Cortex of kidney (tissue), 1 donor: ENCODE measurements at places on chromosomes 1 and 21.

- DNase-seq = no peak
Observed at GRCh38 chr1:39272027-39272797, 67.7 kb downstream of the MACF1 start.

- no peak for DNase-seq
Observed at GRCh38 chr1:185155600-185156287, 1.0 kb downstream of the TRMT1L start.

GRCh38 chr1:227939791-227940771 is 7.7 kb downstream of the WNT9A start:
- no peak for DNase-seq

DNA sequence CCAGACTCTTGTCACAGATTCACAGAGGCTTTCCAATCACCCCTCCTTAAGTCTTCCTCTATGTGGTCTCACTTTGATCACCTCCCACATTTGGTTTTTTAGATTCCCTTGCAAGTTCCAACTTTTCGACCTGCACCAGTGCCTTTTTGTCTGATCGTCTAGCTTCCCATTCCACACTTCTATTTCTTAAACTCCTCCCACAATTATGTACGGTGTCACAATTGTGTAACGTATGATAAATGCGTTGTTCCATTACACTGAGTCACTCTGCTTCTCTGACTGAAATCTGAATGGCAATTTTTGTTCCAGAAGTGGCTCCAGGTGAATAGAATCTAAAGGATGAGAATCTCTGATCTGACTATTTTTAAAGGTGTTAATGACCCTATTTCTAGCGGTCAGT is 320.1 kb downstream of the LMX1A start:
- DNase-seq = no peak

DNA sequence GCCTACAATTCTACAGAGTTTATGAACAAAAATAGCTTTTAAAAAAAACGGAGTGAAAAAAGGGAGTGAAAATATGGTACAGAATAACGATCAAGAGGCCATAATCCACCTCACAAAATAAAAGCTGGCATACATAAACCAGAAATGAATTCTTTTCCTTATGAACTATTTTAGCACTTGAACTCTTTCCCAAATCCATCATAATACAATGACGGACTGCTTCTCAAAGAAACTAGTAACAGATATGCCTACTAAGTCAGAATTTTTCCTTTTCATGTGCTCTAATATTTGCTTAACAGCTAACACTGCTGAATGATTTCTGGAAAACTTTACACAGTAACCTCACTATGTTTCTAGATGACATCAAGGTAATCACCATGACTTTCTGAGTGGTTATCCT is 144.0 kb downstream of the EIF4G3 start:
- no peak for DNase-seq

GRCh38 chr1:225554216-225554812 is 98.6 kb downstream of the ENAH start:
- no peak for DNase-seq

DNA sequence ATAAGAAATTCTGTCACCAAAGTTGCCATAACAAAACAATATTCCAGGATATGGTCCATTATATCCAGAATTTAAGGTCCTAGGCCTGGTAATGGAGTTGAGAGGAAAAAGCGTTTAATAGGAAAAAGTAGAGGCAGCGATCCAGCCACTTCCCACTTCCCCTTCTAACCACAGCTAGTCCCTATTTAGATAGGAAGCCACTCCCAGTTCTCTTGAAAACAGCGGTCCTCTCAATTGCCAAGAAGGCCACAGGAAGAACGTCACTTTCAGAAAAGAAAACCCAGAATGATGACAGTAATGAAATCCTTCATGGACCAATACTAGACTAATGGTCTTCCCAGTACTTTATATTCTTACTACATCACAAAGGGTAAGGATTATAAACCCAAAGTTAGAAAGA is 38.6 kb downstream of the ABL2 start:
- no peak for DNase-seq

- DNase-seq = no peak
Observed at GRCh38 chr1:18875107-18875795, 15.8 kb upstream of the TAS1R2 start.

GRCh38 chr1:36339215-36339614 is 15.8 kb upstream of the EVA1B start:
- no peak for DNase-seq

- DNase-seq = no peak
Observed at GRCh38 chr1:32276032-32276782, 15.7 kb upstream of the HDAC1 start.

DNA sequence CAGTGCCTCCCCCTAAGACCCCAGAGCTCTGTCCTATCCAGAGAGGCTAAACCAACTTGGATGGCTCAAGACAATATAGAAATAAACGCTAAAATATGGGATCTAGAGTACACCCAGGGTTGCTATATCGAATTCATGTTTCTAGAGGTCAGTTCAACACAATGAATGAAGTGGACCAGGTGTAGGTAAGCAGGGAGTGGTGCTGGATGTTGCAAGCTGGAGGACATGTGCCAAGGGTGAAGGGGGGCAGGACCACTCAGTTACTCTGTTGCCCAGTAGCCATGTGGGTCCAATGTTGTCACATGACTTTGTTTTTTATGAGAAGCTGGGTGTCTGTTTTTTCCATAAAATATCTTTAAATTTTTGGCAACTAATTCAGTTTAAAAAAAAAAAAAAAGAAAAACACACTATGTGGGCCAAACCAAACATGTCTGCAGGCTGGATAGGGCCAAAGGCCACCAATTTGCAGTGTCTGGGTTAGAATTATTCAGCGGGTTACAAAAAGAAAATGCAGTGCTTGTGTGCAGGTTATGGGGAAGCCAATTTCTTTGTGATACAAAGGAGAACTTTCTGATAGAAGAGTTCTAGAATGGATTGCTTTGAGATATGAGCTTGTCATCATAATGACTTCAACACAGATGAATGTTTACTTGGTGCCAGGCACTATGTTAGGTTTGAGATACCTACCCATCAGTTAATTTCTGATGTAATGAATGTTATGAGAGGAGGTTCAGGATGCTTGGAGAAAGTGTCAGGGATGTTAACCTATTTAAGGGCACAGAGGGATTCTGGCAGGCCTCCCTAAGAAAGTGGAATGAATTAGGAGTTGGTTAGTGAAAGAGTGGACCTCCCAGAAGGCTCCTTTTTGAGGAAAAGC is 8.9 kb downstream of the CACHD1 start:
- no peak for DNase-seq

DNA sequence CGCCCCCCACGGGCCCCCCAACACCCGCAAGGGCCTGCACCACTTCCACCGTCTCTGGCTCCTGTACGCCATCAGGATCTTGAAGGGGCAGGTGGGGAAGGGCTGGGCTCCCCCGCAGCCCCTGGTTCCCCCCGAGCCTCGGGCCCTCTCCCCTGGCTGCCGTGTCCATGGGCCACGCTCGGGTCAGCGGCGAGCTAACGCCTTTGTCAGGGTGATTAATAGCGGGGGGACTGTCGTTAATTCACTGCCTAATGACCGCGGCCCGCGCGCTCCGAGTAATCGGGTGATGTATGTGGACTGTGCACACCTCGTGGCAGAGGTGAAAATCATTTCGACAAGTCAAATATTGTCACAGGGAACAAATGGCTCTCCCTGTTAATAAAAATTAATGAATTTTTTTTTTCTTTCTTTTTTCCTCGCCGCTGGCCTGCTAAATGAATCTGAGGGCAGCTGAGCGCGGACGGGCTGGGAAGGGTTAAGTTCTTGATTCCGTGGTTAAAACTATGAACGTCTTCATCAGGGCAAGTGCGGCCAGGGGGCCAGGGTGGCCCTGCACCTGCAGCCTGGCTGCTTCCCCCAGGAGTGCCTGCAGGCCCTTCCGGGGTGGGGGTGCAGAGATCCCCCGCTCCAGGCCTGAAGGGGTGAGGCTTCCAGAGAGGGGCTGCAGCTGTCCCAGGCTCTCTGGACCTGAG is 100.8 kb downstream of the PRDM16 start:
- DNase-seq = no peak

DNA sequence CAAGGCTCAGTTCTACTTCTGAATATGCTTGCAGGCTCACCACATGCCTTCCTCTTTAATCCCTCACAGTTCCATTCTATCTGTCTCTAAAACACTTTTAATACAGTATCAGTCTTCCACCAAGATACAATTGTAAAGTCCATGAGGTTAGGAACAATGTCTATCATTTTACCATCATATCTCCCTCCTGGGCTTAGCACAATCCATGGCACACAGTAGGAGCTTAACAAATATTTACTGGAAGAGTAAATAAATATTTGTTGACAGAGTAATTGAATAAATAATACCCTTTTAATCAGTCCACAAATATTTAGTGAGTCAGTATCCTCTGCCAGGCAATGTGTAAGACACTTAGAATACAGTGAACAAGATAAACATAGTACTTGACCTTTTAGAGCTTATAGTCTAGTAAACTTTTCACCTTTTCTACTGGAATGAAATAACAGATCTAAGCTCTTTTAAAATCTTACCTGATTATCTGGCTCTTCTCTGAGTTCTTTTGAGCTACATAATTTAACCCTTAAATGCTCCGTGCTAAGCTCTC is 12.7 kb upstream of the GADD45A start:
- DNase-seq = no peak

DNA sequence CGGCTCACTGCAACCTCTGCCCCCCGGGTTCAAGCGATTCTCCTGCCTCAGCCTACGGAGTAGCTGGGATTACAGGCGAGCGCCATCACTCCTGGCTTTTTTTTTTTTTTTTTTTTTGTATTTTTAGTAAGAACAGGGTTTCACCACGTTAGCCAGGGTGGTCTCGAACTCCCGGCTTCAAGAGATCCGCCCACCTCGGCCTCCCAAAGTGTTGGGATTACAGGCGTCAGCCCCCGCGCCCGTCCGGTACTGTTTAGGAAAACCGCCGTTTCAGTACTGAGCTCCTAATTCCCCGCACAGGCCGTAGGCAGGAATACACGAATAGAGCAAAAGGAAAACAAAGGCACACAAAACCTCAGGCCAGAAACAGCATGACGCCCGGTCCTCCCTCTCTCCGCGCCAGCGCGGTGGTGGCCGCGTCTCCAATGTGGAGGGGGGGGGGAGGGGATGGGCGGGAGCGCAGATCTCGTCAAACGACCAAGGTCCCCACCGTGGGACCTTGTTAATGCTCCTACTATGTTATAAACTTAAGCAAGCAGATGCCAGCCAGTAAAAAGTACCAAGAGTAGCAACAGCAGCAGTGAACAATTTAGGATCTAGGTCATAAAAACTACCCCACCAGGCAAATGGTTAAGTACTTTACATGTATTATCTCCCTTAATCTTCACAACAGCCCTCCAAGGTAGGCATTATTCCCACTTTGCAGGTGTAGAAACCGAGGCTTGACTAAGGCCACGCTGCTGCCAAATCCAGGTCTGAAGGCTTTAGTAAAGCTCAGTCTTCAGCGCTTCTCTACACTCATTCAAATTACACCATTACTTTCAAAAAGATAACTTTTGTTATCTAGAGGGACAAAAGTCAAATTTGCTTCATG is 648 bp upstream of the ADAR start:
- DNase-seq = no peak

- no peak for DNase-seq
Observed at GRCh38 chr1:30249446-30250337, 473.7 kb downstream of the MATN1 start.
